ENCODE measurements at places on chromosomes 6 and 20. TPM values are rescaled to one million over a fixed set of nuclear protein-coding genes. Genes with fewer than 3 reads are reported as not detected.

DNA sequence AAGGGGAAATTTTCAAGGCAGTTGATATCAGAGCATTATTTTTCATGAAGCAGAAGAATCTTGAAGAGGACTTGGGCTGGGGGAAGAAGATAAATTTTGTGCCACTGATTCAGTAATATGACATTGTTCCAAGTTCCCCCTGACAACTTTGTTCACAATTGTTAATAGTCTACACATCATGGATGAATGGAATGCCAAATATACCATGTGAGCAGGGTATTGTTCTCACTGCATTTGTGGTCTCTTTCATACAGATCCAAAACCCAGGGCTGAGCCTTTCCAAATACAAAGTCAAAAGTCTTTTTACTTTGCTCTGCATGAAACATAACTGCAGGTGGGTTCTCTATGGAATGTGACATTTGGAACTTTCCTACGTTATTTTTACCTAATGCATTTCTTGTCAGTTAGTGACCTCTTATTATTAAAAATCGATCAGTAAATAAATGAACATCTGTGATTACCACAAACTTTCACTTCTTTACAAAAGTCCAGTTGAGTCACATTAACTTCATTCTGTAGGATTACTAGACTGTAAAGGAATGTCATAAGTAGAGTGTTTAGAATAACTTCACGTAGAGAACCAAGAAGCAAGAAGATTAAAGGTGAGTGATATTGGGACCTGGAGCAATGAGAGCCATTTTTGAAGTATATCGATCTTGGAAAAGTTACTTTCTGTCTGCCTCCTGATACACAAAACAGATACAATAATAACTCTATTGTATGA, 100.9 kb downstream of the RCAN2 start:
- DNase-seq, result no peak

DNA sequence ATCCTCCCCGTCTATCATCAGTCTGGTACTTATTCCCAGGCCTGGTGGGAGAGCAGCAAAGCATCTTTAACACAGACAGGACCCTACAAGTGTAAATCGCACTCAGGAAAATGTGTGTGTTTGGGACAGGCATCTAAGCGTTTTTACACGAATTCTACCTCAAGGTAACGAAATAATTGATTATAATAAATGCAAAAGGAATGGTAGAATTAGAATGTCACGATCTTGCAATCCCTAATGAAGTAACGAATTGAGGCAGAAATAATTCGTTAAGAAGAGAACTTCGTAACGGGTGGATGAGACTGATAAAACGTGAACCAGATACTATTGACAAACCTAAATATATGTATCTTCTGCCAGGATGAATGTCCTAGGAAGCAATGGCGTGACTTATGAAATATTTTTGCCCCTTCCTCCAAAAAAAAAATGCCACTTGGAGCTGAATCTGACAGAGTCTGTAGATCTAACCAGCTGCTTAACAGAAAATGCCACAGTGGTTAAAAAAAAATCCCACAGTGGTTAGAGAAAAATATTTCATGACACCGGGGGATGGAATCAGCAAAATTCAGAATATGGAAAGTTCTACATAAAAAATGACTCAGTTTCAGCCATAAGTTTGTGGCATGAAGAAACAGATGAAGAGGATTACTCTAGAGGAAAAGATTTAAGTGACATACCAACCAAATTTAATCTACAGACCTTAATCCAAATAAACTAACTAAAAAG, 68.7 kb downstream of the F13A1 start:
- DNase-seq, result no peak

GRCh38 chr6:13485923-13486562, 1.4 kb downstream of the GFOD1 start:
- no peak for DNase-seq

DNA sequence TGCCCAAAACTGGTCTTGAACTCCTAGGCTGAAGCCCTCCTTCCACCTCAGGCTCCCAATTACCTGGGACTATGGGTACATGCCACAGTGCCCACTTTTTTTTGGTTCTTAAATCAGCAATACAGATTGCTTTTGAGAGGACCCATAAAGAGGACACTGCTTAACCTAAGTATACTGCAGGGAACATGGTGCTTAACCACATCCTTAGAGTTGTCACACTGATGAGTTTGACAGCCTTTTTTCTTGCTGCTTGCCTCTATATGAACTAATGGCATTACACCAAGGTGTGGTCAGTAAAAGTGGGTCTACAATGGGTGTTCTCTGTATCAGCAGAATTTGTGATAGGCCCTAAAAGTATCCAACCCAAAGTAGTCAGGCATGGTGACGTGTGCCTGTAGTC, 7.2 kb upstream of the SLC35D3 start:
- DNase-seq, result no peak

Gene BNIP5
- not detected for total RNA-seq

Gene BPI
- total RNA-seq, result not detected

All from PC-9 (cell line).